ENCODE measurements at places on chromosomes 11 and 22. TPM values are rescaled to one million over a fixed set of nuclear protein-coding genes. Genes with fewer than 3 reads are reported as not detected.
A peak's percentile ranks its signal among the peaks of the same experiment; 100 is the strongest.

DNA sequence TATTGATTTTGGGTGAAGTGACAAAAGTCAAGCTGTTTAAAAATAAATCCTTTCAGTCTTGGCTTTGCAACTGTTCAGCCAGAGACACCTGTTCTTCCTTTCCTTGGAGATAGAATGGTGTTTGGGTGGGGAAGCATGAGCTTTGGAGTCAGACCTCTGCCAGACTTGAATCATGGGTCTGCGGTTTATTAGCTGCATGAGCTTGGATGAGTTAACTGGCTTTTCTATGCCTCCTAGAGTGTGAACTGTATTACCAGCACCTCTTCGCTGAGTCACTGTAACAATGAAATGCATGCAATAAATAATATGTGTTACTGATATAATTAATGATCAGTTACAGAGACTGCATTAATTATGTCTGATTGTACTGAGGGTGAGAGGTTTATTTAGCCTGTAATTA lies 13.5 kb upstream of the MYEOV start:
- peak; percentile 98 for DNase-seq

- DNase-seq, result no peak
Measured at GRCh38 chr11:57491371-57492061, 24.0 kb downstream of the SLC43A1 start.

GRCh38 chr11:125701858-125702621 lies 21.4 kb upstream of the ACRV1 start:
- no peak for DNase-seq

- DNase-seq, result no peak
Measured at GRCh38 chr11:124717421-124717785, 22.3 kb upstream of the NRGN start.

- DNase-seq, result peak; percentile 29
Measured at GRCh38 chr11:121634889-121635288, 182.1 kb upstream of the SORL1-AS1 start.

DNA sequence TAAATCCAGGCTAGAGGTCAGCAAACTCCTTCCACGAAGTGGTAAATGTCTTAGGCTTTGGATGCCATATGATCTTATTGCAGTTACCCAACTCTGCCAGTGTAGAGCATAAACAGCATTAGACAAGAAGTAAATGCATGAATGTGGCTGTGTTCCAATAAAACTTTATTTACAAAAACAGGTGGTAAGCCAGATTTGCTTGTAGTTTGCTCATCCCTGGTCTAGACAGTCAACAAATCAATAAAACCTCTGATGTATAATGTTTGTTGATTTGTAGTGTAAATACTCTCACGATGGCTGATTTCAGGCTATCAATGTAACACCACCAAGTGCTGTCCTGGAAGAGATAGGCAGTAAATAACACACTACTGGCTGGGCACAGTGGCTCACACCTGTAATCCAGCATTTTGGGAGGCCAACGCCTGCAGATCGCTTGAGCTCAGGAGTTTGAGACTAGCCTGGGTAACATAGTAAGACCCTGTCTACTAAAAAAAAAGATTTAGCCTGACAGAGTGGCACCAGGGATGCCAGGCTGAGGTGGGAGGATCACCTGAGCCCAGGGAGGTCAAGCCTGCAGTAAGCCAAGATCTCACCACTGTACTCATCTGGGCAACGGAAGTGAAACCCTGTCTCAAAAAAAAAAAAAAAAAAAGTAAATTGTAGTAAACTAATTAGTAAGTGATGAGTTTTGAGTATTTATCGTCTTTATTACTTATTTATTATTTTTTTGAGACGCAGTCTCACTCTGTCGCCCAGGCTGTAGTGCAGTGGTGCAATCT lies 6.9 kb upstream of the CATSPER1 start:
- DNase-seq, result no peak

The C22orf31 gene
- not detected for total RNA-seq

The SAA2 gene
- 4.9 TPM for total RNA-seq

The TRIM48 gene
- total RNA-seq, result not detected
